Progenitor cell of endocrine pancreas (in vitro differentiated cells): ENCODE measurements at places on chromosomes 6 and 20. TPM values are rescaled to one million over a fixed set of nuclear protein-coding genes. Genes with fewer than 3 reads are reported as not detected.

Gene DDO
- total RNA-seq: not detected in 2 replicates

Gene CGA
- 5.5 and 7.1 TPM in 2 replicates for total RNA-seq

Gene HEY2
- total RNA-seq: 1.4 and 2.3 TPM in 2 replicates

DNA sequence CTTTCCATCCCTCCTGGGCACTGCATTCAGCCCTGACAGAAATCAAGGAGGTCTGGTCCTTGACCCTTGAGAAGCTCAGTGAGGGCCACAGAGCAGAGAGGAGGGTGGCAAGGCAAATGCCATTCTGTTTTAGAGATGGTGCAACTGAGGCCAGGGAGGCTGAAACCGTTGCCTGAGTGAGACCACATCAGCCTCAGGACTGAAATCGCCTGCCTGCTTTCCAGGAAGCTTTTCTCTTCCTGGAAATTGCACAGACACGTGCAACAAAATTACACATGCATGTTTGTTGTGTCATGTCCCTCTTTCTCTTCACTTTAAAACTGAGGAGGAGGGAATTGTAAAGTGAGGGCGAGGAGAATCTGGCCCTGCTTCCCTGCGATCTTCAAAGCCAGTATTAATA lies 113.7 kb upstream of the PDE10A start:
- no peak for DNase-seq

Gene GLP1R
- total RNA-seq: 3.9 and 4.0 TPM in 2 replicates
